GM13977 (cell line): ENCODE measurements at places on chromosomes 12 and 14.

DNA sequence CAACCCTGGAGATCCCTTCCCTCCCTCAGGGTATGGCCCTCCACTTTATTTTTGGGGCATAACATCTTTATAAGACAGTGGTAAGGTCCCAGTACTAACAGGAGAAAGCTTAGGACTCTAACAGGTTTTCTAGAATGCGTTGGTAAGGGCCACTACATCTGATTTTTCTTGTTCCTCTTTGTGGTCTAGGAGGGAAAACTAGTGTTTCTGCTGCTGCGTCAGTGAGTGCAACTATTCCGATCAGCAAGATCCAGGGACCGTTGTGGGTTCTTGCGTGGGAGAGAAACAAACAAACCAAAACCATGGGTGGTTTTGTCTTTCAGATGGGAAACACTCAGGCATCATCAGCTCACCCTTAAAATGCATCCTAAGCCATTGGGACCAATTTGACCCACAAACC, 123.6 kb upstream of the SLC16A7 start:
- DNase-seq: no peak

- no peak for DNase-seq
Observed at GRCh38 chr14:75527449-75528163, 5.3 kb downstream of the BATF start.

GRCh38 chr12:120956579-120957300, 21.6 kb upstream of the HNF1A start:
- DNase-seq: no peak

GRCh38 chr12:122526683-122527477, at the start of the genes KNTC1 and RSRC2:
Gene KNTC1 (plus strand): TSS chr12:122527249. CDS start chr12:122530064, 2,815 bp downstream.
Gene RSRC2 (minus strand): TSS chr12:122526936. CDS start chr12:122526853, 83 bp downstream.
- DNase-seq: peak; percentile 93

DNA sequence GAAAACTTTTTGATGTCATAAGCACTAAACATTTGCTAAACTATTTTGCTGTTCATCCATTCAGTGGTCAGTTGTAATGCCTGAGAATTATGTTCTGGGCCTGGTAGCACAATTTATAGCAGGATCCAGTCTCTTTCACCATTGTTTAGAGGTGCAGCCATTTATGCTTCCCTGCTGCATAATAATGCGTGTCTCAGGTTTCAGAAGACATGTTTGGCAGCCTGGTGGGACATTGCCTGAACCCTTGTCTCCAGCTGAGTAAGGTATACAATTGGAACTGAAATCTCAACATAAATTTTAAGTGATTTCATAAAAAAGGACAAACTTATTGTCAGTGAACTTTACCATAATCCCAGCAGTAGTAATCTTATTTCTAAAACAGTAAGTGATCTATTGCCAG, 94.8 kb downstream of the POLR3B start:
- DNase-seq: no peak

DNA sequence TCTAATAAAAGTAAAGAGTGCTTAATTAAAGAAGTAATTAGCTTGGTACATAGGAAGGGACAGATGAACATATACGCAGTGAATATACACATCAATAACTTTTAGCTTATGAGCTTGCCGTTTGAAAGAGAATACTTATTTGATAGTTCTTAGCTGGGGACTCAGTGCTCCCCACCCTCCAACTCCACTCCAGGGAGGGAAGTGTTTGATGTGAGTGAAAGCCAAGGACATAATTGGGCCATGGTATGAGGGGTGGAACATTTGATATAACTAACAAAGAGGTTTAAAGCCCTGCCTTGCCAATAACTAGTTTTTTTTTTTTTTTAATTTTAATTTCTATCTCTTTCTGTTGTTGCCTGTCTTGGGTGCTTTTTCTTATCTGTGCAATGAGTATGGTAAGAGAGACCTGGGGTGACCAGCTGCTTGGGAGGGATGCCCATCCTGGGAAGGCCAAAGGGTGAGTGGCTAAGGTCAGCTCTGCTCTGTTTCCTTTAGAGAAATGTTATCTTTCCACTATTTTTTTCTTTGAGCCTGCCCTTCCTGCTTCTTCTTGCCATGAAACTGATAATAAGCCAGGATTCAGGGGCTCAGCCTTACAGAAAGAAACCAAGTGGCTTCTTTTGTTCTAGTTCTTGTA, 132.8 kb upstream of the CPSF6 start:
- DNase-seq: no peak
